ENCODE measurements at places on chromosomes 12 and 14. TPM values are rescaled to one million over a fixed set of nuclear protein-coding genes. Genes with fewer than 3 reads are reported as not detected.

The GPD1 gene
- 38.3 TPM for total RNA-seq

The TSPAN19 gene
- 0.27 TPM for total RNA-seq

The KITLG gene
- total RNA-seq, result 10.1 TPM

The PMCH gene
- total RNA-seq, result not detected

The LMO3 gene
- 2.3 TPM for total RNA-seq

The SLCO1B3 gene
- total RNA-seq, result not detected

The NTN4 gene
- 81.5 TPM for total RNA-seq

The KCNA5 gene
- 3.1 TPM for total RNA-seq

- DNase-seq, result no peak
Measured at GRCh38 chr12:120220838-120221575, 20.1 kb upstream of the RPLP0 start.

GRCh38 chr12:22256605-22257004, 77.9 kb downstream of the ST8SIA1 start:
- DNase-seq, result no peak

- no peak for DNase-seq
Measured at GRCh38 chr12:27221625-27222387, 22.3 kb upstream of the STK38L start.

GRCh38 chr12:127654383-127654985, 612.5 kb upstream of the TMEM132C start:
- DNase-seq, result no peak

DNA sequence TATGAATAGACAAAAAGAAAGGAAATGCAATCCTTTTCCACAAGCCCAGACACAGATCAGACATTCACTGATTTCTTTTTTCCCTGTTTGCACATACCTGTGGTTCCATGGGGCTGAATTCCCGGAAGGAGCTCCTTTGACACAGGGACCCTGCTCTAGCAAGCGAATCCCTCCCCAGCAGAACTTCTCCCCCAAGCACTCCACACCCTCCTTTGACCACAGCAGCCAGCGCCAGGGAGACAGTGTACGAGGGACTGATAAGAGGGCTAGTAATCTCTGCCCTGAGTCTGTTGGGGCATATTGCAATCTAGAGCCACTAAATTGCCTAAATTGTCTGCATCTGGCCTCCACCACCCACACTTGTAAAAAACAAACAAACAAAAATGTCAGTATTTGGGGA, 83.4 kb upstream of the NTF3 start:
- no peak for DNase-seq

- DNase-seq, result no peak
Measured at GRCh38 chr12:71036526-71036925, 116.0 kb upstream of the PTPRR start.

DNA sequence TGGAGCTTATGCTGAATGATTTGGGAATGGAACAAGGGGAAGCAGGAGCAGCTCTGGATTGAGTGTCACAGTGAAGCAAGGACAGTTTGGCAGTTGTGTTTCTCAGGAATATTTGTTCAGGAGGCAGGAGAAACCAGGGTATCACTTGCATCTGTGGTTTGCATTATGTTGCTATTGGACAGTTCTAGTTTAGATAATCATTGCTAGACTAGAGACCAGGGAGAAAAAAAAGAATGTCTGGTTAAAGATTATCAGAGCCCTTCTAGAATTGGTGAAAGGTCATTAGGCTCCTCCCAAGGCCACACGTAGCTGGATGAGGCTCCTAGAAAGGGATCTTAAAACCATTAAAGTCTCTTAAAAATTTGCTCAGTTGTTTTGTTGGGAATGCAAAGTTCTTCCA, 17.0 kb upstream of the SRSF5 start:
- no peak for DNase-seq

DNA sequence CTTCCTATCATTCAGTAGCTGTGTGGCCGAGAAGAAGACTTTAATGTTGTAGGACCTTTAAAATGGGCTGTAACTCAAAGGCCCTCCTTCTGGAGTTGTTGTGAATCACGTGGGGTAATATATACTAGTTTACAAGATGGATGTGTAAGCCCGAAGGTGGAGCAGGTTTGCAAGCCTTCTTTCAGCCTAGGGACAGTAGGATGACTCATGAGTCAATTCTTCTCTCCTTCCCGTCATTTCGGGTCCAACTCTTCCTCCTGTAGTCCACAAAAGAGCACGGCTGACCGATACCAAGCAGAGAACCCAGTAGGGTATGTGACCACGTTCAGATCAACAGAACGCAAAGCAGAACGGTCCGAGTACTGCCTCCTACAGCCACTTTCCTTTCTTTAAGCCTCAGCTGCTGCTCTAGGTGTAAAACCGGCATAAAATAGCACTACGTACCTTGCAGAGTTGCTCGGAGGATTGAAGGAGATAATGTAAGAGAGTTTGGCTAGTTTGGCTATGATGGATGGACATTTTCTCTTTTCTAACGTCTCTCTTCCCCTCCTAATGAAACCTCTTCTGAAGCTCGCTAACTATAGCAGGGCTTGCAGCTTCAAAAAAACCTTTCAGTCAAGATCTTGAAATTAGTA, 1.3 kb upstream of the RASSF3 start:
- DNase-seq, result no peak

GRCh38 chr12:127459687-127460086, 807.3 kb upstream of the TMEM132C start:
- DNase-seq, result no peak

GRCh38 chr12:83826112-83826511, 1086.5 kb downstream of the SLC6A15 start:
- DNase-seq, result peak; percentile 38

DNA sequence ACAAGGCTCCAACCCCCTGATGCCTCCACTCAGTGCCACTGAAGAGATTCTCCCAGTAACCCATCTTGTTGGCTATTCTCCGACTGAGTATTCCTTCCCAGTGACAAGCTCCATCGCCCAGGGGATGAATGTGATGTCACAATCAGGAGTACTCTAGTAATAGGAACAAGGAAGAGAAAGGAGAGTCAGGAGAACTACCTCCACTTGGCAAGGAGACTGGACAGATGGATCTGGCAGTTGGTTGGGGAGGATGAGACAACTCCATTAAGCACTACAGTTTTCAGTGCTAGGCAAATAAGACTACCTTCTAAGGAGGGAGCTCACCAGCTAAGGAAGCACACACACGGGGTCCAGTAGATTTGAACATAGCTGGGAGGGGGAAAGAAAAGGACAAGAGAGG, 5.3 kb downstream of the RNF41 start:
- no peak for DNase-seq

GRCh38 chr12:24756479-24757024, 192.3 kb downstream of the BCAT1 start:
- no peak for DNase-seq

DNA sequence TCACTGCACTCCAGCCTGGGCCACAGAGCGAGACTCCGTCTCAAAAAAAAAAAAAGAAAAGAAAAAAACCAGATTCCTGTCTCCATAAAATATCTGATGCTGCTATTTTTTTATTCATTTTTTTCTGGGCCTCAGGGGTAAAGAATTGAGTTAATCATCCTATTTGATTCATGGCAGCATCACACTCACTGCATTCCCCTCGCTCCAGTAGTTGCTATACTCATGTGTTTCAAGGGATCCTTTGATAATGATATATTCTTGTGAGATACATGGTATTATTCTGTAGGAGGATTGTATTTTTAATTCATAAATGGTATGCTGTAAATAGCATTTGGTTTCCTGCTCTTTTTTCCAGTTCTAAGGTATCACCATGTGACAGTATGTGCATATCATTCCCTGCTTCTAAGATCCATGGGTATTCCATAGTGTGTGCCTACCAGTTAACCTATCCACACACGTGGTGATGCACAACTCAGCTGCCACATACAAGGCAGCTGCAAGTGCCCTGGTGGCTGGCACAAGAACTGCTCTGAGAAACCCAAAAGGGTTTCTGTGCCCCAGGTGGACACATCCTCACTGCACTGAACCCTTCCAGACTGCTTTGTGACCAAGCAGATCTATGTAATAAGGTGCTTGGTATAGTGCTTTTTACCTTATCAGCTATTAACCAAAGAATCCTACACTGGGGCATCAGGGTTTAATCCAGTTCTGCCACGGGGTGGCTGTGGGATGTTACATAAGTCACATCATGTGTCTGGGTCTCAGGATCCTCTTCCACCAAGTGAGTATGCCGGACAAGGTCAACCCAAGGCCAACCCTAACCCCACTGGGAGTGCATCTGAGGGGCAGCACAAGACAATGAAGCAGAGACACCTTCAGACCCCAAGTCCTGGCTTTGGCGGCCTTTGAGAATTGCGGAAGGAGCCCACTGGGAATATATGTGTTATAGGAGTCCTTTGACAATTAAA, 74.6 kb downstream of the ZFP36L1 start:
- DNase-seq, result no peak

- DNase-seq, result no peak
Measured at GRCh38 chr14:50784683-50785456, 46.1 kb downstream of the NIN start.

GRCh38 chr14:44961151-44961553, 595 bp downstream of the KLHL28 start:
- DNase-seq, result peak; percentile 62

- peak; percentile 57 for DNase-seq
Measured at GRCh38 chr12:119544765-119545625, 48.6 kb upstream of the TMEM233 start.

DNA sequence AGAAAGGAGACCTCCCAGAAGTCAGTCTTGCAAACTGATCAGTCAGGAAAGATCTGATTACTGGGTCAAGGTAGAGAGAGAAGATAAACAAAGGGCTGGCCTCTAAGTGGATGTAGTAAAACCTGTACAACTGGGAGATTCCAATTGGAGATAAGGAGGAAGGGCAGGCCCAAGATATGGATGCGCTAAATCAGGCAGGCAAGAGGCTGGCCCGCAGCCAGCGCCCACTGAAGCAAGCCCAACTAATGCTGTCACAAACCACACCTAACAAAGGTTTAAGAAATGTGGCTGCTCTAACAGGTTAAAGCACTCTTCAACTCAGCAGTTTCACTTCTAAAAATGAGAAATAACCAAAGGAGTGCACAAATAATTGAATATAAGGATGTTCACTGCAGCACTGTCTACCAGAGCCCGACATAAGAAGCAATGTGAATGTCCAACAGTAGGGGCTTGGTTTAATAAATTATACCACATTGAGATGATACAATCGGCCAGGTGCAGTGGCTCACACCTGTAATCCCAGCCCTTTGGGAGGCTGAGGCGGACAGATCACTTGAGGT, 4.7 kb downstream of the GLTP start:
- no peak for DNase-seq

DNA sequence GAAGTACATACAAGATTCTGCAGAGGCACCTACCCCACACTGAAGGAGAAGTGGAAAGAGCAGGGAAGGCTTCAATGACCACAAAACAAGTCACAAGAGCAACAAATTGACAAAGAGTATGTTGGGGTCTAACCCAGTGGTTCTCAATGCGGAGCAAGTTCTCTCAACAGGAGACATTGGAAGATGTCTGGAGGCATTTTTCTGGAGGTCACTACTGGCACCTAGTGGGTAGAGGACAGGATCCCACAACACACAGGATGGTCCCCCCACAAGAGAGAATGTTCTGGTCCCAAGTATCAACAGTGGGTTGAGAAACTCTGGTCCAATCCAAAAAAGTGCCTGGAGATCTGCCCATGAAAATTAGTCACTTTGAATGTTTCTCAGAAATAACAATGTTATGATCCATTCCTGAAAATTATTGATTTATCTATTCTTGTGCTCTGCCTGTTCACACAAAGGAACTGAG, 3.4 kb downstream of the SSH1 start:
- no peak for DNase-seq

GRCh38 chr12:74111688-74112360, 425.8 kb upstream of the ATXN7L3B start:
- peak; percentile 41 for DNase-seq

DNA sequence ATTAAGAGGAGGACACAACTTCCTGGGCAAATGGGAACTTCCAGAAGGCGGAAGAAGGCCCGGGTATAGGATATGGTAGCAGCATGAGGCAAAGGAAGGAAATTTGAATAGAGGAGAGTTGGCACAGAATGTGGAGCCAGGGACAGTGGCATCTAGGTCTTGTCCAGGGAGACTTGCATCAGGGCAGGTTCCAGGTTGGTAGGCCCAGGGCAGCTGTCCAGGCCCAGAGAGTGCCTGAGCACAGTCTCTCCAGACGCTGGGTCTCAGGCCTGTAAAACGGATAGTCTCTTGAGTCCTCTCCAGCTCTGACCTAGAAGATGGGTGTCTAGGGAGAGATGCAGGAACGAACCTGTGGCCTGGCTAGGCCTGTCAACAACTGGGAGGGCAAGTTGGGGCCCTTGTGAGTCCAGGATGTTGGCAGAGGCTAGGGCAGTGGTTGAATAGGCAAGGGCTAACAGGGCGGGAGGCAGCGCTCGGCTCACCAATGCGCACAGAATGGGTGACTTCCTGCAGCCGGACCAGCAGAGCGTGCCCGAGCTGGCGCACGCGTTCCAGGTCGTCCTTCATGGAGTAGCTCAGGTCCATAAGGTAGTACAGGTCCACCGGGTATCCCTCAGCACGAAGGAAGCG, 9.9 kb downstream of the ITGB7 start:
- peak; percentile 36 for DNase-seq

GRCh38 chr14:84806622-84807021, 723.3 kb upstream of the FLRT2 start:
- DNase-seq, result no peak

DNA sequence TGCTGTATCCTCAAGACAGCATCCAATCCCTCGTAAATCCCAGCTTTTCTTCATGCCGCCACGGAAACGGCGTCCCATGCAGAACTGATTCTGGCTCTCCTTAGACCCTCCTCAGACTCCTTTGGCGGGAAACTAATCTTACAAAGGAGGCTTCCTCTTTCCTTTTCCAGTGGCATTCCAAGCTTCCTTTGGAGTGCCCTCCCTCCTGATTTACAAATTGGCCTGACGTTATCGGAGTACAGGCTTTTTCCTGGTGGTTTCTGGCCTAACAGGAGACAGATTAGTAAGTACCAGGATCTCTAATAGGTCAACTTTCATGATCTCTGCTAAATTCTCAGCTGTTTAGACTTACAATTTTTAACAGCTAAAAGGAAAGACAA, 1.3 kb upstream of the ZDHHC17 start:
- DNase-seq, result no peak

GRCh38 chr12:24226745-24227350, 277.4 kb upstream of the SOX5 start:
- DNase-seq, result no peak
